ACHN (cell line): ENCODE measurements at places on chromosomes 7 and 10.

DNA sequence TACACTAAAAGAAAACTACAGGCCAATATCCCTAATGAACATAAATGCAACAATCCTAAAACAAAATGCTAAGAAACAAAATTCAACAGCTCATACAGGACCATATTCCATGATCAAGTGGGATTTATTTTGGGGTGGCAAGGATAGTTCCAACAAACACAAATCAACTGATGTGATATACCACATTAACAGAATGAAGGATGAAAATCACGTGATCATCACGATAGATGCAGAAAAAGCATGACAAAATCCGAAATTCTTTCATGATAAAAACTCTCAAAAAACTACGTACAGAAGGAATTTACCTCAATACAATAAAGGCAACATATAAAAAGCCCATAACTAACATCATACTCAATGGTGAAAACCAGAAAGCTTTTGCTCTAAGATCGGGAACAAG, 124.0 kb downstream of the RELN start:
- DNase-seq: no peak

DNA sequence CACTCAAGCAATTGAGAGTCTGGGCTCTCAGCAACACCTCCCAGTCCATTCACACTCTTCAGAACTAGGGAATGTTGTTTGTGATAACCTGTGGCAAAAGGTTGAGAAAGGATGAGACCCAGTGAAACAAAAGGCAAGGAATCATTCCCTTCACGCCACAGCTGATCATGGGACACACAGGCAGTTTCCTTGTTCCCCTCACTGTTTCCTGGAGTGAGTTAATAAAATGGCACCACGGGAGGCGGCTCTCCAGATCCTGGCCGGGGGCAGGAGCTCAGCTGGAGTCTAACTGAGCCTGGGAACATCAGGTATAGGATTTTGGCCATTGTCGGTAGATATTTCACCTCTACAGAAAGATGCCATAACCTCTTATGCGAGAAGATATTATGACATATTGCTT, 107.3 kb upstream of the FAM171A1 start:
- DNase-seq: no peak

DNA sequence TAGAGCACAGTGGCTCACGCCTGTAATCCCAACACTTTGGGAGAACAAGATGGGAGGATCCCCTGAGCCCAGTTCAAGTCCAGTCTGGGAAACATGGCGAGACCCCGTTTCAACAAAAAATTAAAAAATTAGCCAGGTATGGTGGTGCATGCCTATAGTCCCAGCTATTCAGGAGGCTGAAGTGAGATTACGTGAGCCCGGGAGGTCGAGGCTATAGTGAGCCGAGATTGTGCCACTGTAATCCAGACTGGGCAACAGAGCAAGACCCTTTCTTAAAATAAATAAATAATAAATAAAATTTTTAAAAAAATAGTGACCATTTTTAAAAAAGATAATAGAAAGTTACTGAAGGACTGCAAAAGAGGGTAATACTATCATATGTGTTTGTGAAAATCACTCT, 28.8 kb downstream of the MTPAP start:
- no peak for DNase-seq

DNA sequence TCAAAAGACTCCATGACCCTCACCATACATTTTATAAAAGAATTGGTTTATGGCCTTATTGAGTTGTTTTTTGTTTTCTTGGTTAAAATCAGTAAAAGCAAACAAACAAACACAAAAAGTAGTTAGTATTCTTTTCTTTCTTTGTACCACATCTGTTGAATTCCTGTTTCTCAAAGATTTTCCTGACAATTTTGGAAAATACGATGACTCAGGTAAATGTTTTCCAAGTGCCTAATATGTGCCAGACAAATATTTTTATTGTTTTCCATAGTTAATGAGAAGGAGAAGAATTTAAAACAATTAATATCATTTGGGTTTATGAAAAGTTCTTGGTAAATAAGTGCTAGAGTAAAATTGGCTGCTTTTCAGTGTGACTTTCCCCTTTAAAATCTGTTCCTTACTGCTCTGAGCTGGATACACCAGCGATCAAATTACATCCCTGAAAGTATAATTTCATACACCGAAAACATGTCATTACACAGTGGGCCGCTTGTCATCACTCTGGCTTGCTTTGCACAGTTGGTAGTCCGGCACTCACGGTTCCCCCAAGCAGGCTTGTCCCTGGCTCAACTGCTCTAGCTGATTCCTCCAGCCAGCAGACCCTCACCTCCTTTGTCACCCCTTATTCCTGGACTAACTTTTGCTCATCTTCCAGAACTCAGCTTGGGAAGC, 80.5 kb downstream of the TBXAS1 start:
- no peak for DNase-seq

DNA sequence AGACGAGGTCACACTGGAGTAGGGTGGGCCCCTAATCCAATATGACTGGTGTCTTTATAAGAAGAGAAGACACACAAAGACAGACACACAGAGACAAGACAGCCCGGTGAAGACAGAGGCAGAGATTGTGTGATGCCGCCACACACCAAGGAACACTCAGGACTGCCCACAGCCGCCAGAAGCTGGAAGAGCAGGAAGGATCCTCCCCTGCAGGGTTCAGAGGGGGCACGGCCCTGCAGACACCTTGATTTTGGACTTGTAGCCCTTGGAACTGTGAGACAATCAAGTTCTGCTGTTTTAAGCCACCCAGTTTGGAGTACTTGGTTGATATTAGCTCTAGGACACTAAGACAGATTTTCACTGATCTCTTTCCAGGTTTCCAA, 72.1 kb upstream of the NANOS1 start:
- DNase-seq: no peak

DNA sequence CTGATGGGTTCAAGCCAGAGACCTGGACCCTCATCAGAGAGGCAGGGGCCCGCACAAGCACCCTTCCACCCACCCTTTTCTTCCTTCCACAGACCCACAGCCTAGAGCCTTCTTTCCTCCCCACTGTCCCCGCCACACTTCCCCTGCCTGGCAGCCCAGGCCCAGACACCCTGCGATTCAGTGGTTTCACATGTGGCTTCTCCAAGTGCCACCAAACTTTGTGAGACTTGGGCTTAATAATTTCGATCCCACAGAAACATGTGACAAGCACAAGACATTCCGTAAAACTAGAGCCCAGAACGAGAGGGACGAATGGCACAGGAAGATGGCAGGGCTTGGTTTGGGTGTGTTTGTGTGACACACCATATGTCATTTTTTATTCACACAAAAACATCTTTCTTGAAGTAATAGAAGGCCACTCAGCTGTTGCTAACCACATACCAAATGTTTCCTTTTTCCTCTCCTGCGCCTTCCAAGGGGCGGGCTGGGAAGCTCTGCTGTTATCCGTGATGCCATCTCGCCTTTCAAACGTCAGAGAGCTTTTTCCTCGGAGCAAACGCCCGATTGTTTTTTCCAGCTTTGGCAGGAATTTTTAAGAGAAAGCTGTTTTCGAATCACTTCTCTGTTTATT, 162.9 kb downstream of the GRK5 start:
- DNase-seq: no peak

- no peak for DNase-seq
Observed at GRCh38 chr7:2261611-2262010, 19.6 kb downstream of the NUDT1 start.

- peak; percentile 87 for DNase-seq
Observed at GRCh38 chr7:100407285-100408180, 21.0 kb downstream of the ZCWPW1 start.

GRCh38 chr7:90701021-90701420, 104.9 kb downstream of the CDK14 start:
- peak; percentile 47 for DNase-seq

GRCh38 chr7:3177271-3177670, 123.8 kb upstream of the SDK1 start:
- no peak for DNase-seq

- DNase-seq: no peak
Observed at GRCh38 chr7:149821191-149822148, 16.7 kb upstream of the ZNF862 start.

DNA sequence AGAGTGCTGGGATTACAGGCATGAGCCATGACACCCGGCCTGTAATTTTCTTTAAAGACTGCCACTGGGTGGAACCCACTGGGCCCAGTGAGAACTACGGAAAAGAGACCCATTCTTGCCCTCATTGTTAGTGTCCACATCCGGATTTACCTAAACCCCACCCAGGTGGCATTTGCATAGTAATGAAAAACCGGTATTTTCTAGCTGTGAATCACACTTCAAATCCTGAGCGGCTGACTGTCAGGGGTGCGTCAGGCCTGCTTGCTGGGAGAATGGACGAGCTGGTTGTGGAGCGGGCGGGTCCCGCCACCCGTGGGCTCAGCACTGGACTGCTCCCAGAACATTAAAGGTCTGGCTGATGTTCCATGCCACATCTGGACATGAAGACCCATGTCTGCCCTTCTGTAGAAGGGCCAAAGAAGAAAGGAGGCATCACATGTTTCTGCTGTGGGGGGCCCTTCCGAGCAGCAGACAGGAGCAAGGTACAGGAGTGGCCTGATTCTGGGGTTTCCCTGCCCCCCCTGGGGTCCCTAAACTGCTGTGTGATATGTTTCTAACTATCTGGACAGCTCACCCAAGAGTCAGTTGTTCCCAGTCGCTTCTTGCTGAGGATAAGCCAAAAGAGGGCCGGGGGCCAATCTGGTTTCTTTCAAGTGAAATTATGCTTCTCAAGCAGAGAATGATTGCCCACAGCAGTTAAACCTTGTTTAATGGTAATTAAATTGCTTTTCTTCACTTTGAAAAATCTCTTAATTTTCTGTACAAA, 46.4 kb downstream of the KIAA1217 start:
- no peak for DNase-seq

GRCh38 chr10:2876032-2876431, 191.3 kb upstream of the PFKP start:
- no peak for DNase-seq

- DNase-seq: no peak
Observed at GRCh38 chr10:128686630-128687278, 560.5 kb upstream of the MKI67 start.

GRCh38 chr7:45695249-45695995, 121.3 kb downstream of the ADCY1 start:
- no peak for DNase-seq

- DNase-seq: peak; percentile 84
Observed at GRCh38 chr7:134669845-134670373, 23.3 kb downstream of the BPGM start.

- DNase-seq: no peak
Observed at GRCh38 chr7:4159154-4159501, 523.0 kb upstream of the FOXK1 start.

DNA sequence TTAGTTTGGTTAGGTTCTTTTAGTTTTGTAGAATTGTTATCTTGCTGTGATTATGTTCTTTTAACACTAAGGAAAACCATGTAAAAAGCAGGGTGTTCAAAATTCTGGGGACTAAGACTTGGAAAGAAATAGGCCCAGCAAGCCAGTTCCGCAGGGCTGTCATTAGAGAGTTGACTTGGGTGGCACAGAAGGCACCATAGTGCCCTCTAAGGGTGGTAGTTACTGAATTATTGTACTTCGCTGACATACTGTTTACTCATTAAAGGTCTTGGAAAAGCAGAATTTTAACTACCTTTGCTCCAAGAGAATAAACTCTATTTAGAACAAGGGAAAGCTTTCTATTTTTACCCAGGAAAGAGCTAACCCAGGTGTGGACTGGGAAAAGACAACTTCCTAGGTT, 86.5 kb downstream of the OTUD1 start:
- DNase-seq: peak; percentile 15

DNA sequence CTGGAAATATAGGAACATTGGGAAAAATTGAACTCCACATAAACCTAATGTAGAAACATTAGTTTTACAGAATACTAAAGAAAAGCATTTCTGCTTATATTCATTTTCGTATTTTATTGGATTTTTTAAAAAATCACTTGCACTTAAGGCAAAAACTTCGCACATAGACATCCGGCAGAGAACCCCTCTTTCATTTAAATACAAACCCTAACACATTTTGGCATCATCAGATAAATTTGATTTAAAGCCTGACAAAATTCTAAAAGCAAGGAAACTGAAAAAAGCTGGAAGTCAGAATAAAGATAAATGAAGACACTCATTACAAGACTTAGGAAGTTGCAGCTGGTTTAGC, 396 bp upstream of the EXOC4 start:
- DNase-seq: no peak

GRCh38 chr7:35037526-35038341, 449 bp upstream of the DPY19L1 start:
- peak; percentile 97 for DNase-seq

GRCh38 chr7:45922810-45923209, 1.7 kb upstream of the IGFBP3 start:
- DNase-seq: no peak

GRCh38 chr7:42244828-42245227, 7.8 kb upstream of the GLI3 start:
- DNase-seq: peak; percentile 71

DNA sequence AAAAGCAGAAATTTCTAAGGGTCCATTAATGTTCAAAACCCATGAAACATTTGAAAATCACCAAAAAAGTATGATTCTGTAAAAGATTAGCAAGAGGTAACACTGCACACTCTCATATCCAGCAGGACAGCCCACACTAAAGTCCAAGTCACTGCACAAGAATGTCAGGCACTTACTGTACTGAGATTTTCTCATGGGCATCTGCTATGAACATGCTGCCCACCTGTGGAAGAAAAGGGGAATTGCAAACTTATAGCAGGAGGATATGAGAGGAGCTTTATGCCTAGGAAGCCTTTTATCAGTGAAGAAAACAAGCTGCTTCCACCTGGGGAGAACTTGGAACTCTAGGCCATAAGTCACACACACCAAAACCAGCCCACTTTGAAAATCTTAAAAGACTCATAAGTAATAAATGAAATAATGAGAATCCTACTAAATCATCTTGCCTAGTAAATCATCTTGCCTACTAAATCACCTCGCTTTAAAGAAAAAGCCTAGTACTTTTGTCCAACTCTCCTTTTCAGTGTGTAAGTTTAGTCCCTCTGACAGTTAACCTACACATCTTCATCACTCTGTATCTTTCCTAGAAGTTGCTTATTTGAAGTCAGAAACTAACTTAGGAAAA, 46.1 kb downstream of the ARMH3 start:
- DNase-seq: peak; percentile 94

- no peak for DNase-seq
Observed at GRCh38 chr7:135188298-135188984, 17.9 kb upstream of the CYREN start.

DNA sequence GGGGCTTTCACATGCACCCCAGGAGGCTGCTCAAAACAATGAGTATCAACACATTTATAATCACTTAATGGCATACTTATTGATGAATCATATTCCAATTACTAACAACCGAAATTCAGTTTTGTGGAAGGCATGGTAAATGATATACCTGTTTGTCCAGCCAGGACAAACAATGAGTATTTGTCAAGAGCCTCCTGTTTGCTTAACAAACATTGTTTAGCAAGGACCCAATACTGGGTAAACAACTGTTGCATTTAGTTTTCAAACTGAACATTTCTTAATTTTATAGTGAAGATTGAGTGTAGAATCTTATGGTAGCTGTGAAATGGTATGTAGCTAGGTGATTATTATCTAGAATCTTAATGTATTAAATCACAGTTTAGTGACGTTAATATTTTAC, 473.7 kb downstream of the ATRNL1 start:
- no peak for DNase-seq

DNA sequence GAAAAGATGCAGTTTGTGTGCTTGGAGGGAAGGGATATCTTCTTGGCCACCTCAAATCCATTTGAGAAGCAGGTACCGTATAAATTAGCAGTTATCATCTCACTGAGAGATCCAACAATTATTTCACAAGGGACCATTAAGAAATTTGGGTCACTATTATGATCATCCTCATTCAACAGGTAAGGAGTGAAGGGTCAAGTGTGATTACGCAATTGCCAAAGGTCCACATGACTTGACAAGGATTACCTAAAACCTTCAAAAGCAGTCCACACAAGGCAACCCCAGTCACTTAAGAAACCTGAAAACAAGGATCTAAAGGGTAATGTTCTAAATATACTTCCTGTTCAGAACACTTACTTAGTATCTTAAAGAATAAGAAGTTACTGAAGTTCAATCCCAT, 27.4 kb downstream of the CCDC6 start:
- no peak for DNase-seq
